ENCODE measurements at places on chromosomes 1 and 21.

GRCh38 chr1:28127617-28128257 is 39.3 kb upstream of the EYA3 start:
- DNase-seq, result no peak

- no peak for DNase-seq
Measured at GRCh38 chr1:147214325-147214724, 10.8 kb downstream of the FMO5 start.

DNA sequence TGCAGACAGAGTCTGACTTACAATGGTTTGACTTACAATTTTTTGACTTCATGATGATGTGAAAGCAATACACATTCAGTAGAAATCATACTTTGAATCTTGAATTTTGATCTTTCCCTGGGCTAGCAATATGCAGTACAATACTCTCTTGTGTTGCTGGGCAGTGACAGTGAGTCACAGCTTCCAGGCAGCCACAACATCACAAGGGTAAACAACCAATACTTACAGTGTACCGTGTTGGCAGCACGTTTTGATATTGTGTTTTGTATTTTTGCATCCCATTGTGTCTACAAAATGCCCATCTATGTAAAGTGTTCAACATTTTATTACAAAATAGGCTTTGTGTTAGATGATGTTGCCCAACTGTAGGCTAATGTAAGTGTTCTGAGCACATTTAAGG is 150.9 kb downstream of the NTMT2 start:
- no peak for DNase-seq

DNA sequence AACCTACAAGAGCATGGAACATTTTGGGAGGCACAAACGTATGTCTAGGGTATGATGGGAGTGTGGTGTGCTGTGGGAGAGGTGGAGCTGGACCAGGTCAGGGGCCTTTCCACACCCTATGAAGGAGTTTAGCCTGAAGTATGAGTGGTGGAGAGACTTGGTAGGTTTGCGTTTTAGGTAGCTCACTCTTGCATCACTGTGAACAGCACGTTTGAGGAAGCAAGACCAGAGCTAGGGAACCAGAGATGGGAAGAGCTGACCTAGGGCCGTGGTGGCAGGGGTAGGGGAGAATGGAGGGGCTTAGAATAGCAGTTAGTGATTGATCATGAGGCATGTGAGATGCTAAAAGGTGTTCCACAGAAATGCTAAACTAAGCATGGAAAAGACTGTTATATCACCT is 25.1 kb upstream of the ZFP69B start:
- no peak for DNase-seq

DNA sequence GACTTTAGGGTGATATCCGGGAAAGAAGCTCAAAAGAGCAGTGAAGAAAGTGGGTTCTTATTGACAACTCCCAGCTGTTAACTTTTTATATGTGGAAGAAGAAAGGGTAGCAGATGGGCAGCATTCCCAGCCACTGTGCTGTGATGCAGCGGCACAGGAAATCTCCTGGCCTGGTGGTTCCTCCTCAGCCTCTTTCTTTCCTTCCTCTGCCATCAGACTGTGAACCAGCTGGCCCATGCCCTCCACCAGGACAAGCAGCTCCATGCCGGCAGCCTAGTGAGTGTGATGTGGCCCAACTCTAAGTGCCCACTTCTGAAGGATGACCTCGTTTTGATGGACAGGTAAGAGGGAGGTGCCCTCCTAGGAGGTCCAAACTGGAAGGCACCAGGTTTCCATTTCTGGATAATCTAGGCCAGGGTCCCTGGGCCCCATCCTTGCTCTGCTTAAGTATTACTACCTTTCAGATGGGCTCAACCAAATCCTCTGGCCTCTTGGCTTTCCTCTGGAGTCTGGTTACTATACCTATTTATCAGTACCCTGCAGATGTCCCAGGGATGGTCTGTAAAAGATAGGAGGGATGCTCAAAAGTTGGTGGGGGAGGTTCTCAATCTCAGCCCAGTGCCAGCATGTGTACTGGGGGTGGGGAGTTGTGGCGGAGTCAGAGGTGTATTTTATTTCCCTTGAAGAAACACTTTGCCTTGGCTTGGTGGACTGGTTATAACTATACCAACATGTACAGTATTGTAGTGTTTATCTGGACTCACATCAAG is 17.0 kb downstream of the MFN2 start:
- no peak for DNase-seq

- DNase-seq, result no peak
Measured at GRCh38 chr1:226733304-226733703, 5.8 kb downstream of the ITPKB start.

DNA sequence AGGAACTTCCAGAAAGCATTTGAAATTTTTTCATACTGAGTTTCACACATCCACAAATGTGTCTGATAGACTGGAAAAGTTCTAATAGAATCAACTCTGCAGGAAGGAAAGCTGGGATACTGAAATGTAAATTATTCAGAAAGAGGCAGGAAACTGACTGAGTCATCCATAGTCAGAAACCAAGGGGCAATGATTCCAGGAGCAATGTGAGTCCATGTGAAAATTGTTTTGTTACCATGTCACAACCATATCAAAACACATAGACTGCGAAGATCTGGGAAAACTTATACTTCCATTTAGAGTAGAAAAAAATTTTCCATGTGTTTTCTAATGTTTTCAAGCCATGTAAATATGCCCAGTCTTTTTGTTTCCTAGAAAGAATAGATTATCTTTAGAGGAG is 142.3 kb upstream of the TMPRSS15 start:
- no peak for DNase-seq

DNA sequence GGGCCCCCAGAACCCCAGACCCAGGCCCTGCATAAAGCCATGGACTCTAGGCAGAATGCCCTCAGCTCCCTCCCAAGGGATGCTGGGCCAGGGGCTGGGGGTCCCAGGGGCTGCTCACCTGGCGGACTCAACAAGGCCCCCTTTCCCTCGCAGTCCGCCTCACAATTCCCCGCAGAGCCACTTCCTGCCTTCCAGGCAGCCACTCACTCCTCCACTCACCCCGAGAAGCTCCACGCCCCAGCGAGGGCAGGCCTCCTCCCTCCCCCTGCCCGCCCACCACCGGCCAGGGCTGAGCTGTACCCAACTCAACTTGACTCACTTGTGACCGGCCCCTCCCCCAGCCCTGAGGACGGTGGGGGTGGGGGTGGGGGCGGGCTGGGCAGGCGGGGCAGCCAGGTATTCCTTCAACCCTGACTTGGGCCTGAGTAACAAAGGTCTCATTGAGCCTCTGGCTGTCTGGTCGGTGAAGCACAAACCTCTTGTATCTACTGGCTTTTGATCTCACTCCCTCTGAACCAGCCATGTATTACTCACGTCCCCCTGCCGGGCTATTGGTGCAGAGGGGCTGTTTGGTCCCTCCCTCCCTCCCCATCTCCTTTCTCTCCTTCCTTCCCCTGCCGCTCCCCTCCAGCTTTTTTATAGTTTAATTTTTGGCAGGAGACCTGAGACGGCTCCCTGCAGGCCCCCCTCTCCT is 5.9 kb downstream of the BLACAT1 start:
- DNase-seq, result no peak

GRCh38 chr1:72827278-72827677 is 544.9 kb upstream of the NEGR1 start:
- no peak for DNase-seq

GRCh38 chr1:201371276-201371675 is 6.2 kb downstream of the TNNT2 start:
- no peak for DNase-seq

DNA sequence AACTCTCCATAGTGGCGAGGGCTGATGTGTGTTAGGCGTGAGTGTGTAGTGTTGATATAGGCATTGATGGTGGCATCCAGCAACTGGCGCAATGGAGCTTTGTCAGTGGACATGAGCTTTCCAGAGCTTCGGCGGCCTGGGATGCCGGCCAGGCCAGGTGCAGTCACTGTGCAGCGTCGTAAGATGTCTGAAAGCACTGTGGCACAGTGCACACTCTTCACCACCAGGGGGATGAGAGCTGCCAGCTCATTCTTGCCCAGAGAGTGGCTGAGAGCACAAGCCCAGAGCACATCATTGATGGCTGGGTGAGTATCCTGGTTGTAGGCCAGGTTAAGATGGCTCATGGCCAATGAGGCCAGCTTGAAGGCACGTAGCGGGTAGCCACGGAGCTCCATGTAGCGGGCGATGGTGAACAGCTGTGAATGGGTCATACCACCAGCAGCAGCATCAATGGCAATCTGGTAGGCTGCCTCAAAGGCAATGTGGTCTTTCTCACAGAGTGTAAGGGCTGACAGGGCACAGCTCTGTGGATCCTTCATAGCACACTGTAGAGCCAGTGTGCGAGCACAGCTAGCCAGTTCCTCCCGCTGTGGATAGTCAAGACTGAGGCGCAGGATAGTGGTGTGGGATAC is 6.7 kb downstream of the UROD start:
- DNase-seq, result no peak

DNA sequence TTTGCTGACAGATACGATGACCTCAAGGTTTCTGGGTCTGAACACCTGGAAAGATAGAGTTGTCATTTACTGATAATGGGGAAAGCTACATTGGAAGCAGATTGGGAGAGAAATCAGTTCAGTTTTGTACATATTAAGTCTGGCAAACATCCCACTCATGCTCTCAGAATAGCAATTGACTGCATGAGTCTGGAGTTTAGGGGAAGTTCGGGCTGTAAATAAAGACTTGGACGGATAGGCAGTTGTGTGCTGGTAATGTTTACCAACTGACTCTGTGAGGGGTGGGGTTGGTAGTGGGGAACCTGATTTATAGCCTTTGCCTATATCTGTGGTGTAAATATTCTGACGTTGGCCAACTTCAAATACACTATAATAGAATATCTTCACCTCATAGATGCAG is 4.0 kb downstream of the H6PD start:
- no peak for DNase-seq

DNA sequence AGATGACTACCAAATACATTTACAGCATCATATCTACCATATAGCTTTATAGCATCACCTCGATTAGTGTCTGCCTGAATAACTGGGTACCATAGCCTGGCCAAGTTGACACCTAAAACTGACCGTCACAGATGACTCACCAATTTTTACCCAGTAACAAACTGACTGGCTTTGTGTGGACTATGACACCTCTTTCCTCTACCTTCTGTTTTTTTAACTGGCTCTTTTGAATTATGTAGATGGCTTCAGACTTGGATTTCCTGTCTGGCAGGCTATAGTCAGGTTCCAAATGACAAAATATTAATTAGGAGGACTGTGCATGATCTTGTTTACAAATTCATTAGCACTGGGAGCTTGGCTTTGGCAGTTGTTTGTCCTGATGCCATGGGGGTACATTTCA is 360.3 kb downstream of the TGFB2 start:
- no peak for DNase-seq

DNA sequence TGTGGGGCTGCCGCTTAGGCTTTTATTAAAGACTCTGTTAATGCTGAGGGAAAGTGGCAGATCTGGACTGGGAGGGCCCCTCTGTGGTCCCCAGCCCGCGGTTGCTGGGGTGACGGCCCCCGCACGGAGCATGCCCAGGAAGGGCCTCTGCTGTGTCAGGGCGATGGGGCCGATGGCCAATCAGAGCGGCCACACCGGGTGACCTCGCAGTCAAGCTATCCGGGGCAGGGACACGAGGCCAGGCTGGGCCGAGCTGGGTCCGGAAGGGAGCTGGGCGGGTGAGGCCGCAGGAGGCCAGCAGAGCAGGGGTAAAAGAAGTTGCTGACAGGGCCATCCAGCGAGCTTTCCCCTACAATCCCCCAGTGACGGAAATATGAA is 145.1 kb downstream of the CASZ1 start:
- no peak for DNase-seq

DNA sequence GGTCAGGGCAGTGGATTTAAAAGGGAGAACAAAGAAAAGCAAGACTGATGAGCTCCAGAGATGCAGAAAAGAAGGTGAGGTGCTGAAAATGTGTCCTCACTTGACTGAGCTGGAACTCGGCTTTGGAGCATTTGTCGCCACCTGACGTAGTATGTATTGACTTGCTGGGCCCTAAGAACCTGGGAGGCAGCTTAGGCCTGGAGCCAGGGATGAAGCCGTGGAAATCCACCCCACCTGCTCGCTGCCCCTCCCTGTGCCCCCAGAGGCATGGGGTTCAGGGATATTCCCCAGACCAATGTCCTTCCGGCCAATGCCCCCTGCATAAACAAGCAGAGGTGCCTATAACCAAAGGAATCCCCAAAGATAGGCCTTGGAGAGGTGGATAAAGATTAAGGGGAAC is 14.3 kb downstream of the MRAP start:
- DNase-seq, result no peak

DNA sequence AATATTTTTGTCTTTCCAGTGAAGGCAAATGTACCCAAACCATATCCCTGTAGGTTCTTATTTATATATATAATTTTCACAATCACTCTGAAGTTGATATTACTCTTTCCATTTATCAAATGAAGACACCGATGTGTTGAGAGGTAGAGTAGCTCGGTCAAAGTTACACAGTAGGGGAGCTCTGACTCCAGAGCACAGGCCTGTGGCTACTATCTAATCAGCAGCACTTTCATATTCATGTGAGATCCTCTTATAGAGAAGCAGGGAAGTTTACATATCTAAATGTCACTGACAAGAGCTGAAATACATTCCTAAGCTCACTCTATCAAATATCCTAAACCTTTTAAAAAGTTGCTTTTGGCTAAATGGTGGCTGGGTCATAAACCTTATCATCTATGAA is 241.1 kb upstream of the B3GALT2 start:
- DNase-seq, result no peak

Measured in Panc1 (cell line).